ENCODE measurements at places on chromosomes 13 and 19. TPM values are rescaled to one million over a fixed set of nuclear protein-coding genes. Genes with fewer than 3 reads are reported as not detected.

DNA sequence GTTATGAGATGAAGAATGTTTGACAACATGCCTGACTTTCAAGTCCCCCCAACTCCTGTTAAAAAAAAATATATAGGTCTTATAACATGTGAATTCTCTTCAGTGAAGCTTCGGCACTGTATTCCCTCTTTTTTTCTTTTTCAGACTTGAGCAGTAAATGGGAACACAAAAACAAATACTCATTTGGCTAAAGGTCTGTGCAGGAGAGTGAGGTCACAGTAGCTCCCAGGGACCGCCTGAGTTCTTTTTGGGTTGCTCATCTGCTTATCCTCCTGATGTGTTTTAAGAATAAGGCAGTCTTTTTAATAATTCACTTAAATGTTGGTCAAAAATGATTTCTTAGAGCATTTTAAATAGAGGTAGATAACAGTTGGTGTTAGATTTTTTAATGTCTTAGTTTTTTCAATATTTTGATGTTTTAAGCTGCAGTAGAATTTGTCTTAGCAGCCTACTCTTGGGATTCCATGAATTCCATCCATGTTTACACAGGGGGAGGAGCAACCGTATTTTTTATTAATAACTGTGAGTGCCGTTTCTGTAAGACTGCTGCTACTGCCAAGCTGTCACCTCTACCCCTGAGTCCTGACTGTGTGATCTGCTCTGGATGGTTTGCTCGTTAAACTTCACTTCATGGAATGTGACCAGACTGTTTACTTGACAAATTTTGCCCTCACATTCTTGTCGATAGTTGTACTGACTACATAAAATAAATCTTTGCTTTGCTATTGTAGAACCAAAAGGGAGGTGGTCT lies 14.9 kb downstream of the HNRNPM start:
- DNase-seq: no peak

DNA sequence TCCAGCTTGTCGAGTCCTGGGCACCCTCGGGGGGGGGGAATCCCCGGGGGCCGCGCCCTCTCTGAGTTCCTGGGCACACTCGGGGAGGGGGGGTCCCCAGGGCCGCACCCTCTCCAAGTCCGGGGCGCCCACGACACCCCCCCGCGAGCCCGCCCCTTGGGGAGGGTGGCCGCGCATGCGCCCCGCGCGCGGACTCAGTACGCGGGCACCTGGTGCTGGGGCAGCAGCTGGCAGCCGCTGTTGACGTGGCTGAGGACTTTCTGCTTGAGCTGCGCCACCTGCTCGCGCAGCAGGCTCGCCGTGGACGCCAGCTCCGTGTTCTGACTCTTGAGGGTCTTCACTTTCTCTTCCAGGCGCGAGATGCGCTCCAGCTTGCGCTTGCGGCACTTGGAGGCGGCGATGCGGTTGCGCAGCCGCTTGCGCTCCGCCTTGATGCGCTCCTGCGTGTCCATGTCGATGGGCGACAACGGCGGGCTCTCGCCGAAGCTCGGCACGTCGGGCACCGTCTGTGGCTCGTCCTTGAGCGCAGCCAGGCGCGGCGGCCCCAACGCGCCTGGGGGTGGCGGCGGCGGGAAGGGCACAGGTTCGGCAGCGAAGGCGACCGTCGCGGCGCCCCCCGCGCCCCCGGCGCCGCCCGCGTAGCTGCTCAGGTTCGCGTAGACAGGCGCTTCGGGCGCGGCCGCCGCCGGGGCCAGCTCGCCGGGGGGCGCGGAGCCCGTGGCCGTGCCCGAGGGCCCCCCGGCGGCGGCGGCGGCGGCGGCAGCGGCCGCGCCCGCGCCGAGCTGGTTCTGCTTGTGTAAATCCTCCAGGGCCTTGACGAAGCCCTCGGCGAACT lies 958 bp downstream of the JUND start:
- peak; percentile 93 for DNase-seq

- DNase-seq: no peak
Observed at GRCh38 chr13:66546534-66547379, 683.4 kb downstream of the PCDH9 start.

GRCh38 chr19:42126574-42126973 lies 5.7 kb downstream of the POU2F2 start:
- DNase-seq: no peak

- peak; percentile 27 for DNase-seq
Observed at GRCh38 chr19:46180701-46181387, 32.8 kb downstream of the IGFL2 start.

DNA sequence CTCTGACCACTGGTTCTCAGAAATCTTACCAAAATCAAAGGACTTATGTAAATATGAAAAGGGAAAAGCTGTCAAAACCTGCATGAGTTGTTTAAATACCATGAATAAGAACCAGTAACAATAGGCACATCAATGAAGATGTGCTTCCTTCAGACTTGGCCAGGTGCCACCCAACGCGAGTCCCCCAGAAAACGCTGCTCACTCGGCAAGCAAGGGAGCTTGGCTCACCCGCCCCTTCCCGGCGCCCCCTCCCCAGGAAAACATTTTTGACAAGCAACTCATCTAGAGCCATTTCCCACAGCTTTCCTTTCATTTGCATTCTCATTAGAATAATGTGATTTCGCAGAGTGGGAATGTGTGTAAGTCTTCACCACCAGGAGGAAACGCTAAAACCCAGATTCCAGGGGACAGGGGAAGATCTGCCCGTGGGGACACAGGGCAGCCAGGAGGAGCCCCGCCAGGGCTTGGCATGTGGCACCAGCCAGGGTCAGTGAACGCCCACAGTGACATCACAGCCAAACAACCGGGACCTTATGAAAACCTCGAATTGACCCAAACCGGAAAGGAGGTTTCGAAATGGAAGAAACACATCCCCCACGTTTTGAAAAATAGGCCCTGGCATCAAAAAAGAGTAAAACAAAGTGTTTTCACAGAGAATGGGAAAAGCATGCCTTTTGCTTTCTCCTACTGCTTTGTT lies 366.2 kb upstream of the TSHZ3 start:
- no peak for DNase-seq

DNA sequence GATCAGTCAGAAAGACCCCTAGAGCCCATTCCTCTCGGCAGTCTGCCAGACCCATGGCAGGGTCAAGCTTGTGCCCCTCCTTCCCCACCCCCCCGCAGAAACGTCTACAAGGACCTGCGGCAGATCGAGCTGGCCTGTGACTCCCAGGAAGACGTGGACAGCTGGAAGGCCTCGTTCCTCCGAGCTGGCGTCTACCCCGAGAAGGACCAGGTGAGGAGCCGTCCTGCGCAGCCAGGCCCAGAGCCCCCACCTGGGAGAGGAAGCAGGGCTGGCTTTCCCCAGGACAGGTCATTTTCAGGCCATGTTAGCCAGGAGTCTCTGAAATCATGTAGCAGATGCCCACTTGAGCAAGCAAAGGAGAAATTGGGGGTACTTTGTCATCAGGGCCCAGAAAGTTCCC lies 12.3 kb downstream of the TMED1 start:
- no peak for DNase-seq

DNA sequence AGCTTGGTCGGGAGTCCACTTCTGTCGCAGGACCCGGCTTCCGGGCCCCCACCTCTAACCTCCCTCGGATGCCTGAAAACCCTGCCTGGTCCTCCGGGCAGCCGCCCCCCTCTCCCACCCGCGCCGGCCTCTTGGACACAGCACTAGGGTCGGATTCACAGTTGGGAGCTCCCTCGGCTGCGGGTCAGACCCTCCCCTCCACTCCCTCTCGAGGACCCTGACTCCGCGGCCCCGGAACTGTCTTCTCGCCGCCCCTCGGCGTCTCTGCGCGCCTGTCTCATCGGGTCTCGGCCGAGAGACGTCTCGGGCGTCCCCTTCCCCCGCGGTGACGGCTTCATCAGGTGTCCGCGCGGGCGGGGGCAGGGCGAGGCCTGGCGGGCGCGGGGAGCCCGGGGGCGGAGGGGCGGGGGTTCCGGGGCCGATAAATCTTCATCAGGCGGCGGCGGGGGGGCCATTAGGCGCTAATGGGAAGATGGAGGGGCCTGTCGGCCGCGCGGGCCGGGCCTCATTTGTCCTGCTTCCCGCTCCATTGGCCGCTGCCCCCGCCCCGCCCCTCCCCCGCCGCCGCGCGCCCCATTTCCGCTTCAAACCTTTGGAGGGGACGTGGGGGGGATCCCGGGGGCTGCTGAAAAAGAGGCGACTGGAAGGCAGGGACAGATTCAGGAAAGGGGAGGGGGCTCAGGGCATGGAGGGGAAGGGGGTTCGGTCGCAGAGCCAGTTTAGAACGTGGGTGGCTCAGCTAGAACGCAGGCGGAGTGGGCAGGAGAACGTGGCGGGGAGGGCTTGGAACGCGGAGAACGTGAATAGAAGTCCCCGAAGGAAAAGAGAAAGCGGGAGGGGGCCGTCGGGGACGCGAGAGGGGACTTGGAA lies 11.8 kb upstream of the ERFL start:
- no peak for DNase-seq

DNA sequence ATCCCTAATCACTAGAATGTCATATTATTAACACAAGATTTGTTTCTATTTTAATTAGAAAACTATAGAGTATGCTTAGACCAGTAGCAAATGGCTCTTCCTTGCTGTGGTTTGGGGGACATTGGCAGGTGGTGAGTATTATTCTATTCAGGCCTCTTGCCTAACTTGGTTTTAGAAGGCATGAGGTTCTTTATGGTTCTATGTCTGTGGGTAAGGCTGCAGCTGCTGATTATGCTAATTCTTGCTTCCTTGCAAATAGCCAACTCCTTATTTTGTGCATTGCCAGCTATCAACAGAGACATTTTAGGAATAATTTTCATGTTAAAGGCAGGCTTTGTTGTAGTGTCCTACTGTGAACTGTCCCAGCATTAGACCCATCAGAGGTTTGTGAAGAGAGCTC lies 1344.9 kb downstream of the UQCRFS1 start:
- DNase-seq: no peak

- DNase-seq: no peak
Observed at GRCh38 chr19:29964171-29964570, 22.1 kb downstream of the URI1 start.

- DNase-seq: no peak
Observed at GRCh38 chr13:25300861-25301346, 521 bp upstream of the NUP58 start.

- no peak for DNase-seq
Observed at GRCh38 chr19:9205501-9206113, 13.8 kb downstream of the OR7D4 start.

DNA sequence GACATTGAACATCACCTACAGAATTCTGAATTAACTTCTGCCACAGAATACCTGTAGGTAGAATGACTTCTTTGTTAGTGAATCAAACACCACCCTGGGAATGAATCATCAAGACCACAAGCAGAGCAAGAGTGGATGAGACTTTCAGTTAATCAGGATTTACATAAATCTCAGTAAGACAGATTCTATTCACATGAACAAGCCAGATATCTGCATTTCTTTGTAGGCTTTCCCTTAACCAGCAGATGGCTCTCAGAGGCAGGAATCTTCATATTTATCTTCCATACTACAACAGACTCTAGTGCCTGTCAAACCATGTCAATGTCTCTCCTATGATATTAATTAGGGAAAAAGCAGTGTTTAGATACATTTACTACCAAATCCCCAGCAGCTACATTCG lies 412.1 kb downstream of the KLF12 start:
- DNase-seq: no peak

DNA sequence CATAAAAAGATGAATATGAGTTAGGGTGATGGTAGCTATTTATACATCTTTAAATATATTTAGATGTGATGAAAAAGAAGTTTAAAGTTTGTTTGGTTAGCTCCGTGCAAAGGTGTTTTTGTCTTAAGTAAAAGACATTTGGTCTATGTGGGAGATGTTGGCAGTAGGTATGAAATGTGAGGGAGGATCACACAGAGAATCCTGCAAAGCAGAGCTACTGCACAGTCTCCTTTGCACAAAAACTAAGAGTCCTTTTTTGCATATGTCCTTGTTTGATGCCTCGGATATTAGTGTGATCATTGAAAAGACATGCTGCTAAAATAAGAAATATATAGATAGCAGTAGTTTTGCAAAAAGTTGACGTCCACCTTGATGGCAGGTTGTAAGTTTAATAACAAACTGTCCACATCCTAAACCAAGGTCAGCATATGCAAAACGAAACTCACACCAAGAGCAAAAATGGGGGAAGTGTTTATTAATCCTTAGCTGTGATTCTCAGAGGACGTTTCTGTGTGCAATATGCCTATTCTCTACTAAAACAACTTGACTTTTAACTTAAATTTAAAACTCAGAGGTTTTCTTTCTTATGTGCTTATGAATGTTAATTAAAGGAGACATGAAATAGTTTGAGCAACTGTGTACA lies 870.1 kb downstream of the PCDH9 start:
- DNase-seq: no peak

GRCh38 chr19:8252922-8253589 lies 43.9 kb downstream of the CERS4 start:
- DNase-seq: no peak

DNA sequence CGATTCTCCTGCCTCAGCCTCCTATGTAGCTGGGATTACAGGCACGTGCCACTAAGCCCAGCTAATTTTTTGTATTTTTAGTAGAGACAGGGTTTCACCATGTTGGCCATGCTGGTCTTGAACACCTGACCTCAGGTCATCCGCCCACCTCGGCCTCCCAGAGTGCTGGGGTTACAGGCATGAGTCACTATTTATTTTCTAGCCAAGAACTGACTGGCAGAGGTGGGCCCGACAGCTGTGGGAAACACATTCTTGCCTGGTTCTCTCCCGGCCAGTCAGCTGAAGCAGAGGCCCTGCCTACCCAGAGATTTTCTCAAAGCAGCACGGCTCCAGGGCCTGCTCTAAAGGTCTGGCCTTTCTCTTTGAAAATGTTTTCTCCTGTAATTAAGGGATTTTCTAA lies 108.0 kb downstream of the KCTD15 start:
- no peak for DNase-seq

GRCh38 chr13:93552596-93552995 lies 326.0 kb downstream of the GPC6 start:
- DNase-seq: no peak

DNA sequence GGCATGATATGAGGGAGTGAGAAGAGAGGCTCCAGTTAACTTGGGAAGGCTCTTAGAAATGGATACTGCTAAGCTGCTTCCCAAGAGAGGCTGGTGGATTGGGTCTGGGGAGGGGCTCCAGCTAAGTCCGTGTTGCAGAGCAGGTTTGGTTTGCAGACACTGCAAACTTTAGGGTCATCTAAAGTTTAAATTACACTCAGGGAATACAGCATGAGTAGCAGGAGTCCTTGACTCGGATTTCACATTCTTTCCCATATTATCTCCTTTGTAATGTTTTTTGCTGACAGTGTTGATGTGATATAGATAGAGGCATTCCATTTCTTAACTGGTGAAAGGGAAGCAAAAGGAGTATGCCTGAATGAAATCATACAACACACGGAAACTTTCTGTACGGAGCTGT lies 31.9 kb downstream of the SGCG start:
- no peak for DNase-seq

- no peak for DNase-seq
Observed at GRCh38 chr13:31982540-31982939, 49.0 kb upstream of the FRY start.

GNA15 gene
- 28.2 TPM for total RNA-seq

ICAM5 gene
- 2.0 TPM for total RNA-seq

MEIOSIN gene
- not detected for total RNA-seq

CD70 gene
- not detected for total RNA-seq

ZNF154 gene
- 2.2 TPM for total RNA-seq

AP1M2 gene
- total RNA-seq: 29.0 TPM
